DMS53 (cell line): ENCODE measurements at places on chromosomes 16 and 17.

DNA sequence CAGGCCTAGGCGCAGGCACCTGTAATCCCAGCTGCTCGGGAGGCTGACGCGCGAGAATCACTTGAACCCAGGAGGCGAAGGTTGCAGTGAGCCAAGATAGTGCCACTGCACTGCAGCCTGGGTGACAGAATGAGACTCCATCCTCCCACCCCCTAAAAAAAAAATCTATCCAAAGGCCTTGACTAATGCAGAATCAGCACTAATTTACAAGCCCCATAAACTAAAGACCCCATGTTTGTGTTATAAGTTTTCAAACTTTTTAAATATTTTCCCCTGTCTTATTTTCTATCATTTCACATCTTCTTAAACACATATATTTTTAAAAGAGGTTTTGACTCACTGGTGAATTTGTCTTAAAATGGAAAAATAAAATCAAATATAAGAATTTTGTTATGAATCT is 713.1 kb downstream of the WWOX start:
- DNase-seq = no peak

DNA sequence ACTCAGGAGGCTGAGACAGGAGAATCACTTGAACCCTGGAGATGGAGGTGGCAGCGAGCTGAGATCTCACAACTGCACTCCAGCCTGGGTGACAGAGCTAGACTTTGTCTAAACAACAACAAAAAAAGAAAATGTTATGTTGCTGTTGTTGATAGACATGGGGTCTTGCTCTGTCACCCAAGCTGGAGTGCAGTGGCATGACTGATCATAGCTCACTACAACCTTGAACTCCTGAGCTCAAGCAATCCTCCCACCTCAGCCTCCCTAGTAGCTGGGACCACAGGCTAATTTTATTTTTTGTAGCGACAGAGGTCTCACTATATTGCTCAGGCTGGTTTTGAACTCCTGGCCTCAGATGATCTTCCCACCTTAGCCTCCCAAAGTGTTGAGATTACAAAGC is 20.0 kb downstream of the FBXO47 start:
- DNase-seq = no peak

- DNase-seq = no peak
Measured at GRCh38 chr17:80242505-80242904, 18.1 kb upstream of the RNF213 start.

GRCh38 chr16:58628845-58629732 is 537 bp downstream of the CNOT1 start:
- peak; percentile 85 for DNase-seq

- DNase-seq = peak; percentile 61
Measured at GRCh38 chr17:42221886-42222745, 27.8 kb upstream of the GHDC start.

DNA sequence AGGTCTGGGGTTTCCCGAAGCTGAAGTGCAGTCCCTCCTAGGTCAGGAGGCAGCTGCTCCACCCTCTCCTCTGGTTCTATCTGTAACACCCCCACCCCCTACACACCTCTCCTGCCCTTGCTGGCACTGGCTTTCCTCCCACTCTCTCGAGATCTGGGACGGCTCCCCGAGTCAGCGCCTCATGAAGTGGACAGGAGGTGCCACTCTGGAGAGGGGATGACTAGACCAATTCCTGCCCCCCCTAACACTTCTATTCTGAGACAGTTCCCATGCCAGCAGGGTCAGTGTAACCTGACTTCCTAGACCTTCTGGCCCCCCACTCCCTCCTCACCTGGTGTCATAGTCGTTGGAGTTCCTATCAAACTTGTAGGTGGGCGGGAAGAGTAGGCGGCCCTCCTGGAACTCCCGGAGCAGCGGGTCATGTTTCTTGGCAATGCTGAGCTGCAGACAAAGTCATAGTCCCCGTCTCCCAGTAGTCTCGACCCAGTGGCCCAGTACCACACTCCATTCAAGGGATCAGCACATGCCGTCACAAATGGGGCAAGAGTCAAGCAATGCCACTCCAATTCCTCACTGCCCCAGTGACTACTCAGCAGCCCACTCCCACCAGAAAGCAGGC is 9.7 kb downstream of the INPP5K start:
- no peak for DNase-seq

DNA sequence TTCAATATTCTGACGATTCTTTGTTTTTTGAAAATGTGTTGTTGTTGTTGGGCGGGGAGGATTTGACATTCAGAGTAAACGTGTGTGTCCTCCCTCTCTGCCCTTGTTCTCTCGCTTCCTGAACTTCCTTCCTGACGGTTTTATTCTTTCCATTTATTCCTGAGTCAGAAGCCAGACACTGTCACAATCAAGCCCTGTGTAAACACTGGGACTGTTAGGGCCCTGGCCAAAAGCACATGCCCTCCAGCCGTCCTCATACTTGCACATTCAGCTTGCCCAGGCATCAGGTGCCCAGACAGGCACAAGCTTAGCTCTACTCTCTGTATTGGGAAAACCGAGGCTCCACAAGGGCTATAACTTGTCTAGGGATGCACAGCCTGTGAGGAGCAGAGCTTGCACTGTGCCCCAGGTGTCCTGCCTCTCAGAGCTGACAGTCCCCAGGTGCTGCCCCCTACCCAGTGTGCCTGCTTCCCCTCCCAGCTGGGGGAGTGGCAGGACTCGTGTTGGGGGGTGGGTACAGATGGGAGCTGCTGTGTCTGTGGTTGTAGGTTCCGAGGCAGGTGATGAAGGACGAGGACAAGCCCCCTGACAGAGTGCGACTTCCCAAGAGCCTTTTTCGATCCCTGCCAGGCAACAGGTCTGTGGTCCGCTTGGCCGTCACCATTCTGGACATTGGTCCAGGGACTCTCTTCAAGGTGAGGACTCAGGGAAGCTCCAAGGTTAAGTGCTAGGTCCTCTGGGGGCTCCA is 9.7 kb downstream of the ADGRG3 start:
- DNase-seq = peak; percentile 74

- no peak for DNase-seq
Measured at GRCh38 chr17:66654106-66654740, 180.7 kb upstream of the CACNG5 start.
